ENCODE measurements at places on chromosomes 5 and 9.
A peak's percentile ranks its signal among the peaks of the same experiment; 100 is the strongest.

DNA sequence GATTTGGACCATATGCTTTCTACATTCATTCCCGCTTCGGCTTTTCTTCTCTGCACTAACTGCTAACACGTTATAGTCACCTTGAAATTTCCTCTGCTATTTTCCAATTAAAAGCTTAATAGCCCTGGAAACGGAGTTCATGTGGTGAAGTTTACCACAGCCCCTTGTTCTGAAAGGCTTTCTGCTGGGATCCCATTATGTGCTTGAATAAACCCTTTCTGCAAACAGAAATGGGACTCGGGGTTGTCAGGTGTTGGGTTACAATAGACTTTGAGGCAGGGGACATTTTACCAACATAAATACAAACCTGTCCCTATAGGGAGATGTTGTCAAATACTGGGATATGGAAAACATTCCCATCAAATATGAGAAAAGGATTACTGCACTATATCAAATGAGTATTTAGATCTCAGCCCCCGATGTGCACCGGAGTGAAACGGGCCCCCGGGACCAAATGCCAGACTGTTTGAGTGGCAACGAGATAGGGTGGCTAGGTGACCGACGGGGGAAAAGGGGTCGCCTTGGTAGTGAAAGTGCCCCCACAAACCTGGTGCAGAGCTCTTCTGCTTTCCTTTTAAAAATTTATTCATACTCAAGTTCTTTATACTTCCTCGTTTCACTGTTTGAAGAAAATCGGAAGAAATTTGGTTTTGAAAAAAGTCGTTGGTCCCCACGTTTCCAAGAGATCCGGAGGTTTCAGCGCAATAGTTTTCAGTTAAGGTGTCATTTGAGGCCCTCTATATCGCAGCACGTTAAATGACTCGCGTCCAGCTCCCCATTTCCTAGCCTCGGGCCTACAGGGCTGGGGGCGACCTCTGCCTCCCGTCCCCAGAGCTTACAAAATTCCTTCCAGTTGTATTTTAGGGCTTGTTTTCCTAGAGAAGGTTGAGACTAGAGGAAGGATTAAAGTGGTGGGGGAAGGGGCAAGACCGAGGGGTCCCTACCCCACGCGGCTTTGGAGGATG lies 2.1 kb upstream of the DMRT3 start:
- DNase-seq = no peak

- no peak for DNase-seq
These were observed 123.3 kb downstream of the PHF2 start for GRCh38 chr9:93699650-93700049.

- no peak for DNase-seq
These were observed 29.4 kb downstream of the GSN start for GRCh38 chr9:121297389-121297788.

DNA sequence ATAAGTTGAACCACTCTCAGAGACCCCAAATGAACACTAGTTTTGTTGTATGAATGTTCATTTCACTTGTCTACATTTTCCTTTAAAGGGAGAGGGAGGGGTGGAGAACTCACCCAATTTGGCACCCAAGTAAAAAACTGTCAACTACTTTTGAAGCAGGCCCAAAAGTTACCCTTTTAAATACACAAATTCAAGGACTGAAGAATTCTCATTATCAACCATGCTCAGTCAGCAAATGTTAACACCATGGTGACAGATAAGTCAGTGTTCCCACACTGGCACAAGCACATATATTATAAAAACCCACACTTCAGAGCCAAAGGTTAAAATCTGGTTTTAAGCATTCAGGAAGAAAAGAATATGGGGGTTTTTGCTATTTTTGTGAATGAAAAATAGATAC lies 31.6 kb downstream of the CSNK1A1 start:
- no peak for DNase-seq

- no peak for DNase-seq
These were observed 53.7 kb downstream of the IPO11 start for GRCh38 chr5:62465985-62466925.

DNA sequence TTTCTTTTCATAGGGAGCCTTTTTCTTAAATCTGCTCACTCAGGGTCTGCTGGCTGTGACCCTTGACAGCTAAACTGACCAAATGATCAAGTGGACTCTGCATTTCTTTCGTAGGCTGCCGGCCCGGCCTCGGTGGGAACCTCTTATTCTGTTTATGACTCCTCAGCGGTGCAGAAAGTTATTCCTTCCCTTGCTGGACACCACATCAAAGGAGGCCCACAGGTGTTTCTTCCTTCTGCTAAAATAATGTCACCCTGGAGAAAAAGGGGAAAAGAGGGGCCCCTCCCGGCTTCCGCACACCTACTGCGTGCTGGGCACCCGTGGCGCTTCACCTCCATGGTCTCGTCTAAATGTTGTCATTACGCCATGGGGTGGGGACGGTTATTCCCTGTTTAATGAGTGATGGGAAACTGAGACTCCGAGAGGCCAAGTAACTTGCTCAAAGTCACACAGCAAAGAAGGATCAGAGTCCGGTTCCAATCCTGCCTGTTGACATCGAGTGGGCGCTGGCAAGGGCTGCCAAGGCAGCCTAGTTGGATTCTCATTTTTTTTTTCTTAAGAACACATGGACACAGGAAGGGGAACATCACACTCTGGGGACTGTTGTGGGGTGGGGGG lies 72.3 kb downstream of the CFAP77 start:
- no peak for DNase-seq

GRCh38 chr9:130191749-130192120 lies 19.5 kb downstream of the NCS1 start:
- DNase-seq = no peak

- no peak for DNase-seq
These were observed 69.3 kb downstream of the AMBP start for GRCh38 chr9:114008667-114009410.

DNA sequence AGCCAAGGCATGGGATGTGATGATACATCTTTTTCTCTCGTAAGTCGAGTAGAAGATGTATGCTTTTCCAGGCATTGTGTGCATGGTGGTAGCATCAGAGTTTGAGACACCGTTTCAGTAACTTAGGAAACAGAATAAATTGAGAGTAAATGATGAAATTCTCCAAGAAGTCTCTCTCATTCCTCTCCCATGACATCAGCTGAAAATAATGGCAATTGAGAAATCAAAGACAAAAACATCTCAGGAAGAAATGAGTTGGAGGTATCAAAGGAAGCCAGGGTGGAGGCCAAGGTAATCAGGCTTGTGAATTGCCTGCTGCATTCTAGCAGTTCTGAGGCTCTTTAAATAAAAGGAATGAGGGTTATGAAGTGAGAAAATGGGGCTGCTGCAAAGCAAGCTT lies 53.9 kb downstream of the SGCD start:
- no peak for DNase-seq

GRCh38 chr9:18343784-18344183 lies 130.2 kb upstream of the ADAMTSL1 start:
- DNase-seq = no peak

- DNase-seq = no peak
These were observed 209.3 kb downstream of the DAB2IP start for GRCh38 chr9:121860744-121861143.

DNA sequence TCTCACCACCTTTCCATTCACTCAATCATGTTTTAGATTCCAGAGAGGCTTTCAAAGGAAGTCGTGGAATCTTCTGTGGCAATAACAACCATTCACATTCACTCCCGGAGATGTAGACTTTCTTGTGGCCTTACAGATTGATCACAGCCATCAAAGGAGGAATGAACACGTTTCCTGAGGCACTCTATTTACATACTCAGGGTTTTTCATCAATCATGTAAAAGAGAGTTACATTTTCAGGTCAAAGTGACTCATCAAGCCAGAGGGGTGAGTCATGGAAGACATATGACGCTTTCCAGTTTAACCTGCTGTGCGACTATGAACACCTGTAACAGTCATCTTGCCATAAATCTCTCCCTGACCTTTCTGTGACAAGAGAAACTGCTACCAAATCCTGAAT lies 39.3 kb upstream of the RAD23B start:
- peak; percentile 74 for DNase-seq

- peak; percentile 76 for DNase-seq
These were observed 17.7 kb upstream of the IL6ST start for GRCh38 chr5:56012281-56012963.

- DNase-seq = no peak
These were observed 82.6 kb upstream of the FST start for GRCh38 chr5:53397845-53398244.

DNA sequence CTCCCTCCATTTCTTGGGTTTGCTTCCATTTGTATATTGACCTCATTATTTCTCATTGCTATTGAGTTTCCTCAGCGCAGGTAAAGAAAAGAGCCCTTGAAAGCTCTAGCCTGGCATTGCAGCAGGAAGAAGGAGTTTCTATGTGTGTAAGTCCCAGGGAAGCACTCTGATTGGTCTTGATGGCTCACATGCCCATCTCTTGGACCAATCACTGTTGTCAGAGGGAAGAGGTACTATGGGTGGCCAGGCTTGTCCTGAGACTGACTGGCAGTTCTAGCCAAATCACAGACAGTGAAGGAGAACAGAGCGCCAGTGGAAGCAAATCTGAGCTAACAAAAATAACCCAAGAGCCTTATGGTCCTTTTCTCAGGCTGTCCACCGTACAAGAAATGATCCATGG lies 219.0 kb downstream of the PAX5 start:
- no peak for DNase-seq

GRCh38 chr9:99103901-99104458 lies 933 bp upstream of the TGFBR1 start:
- no peak for DNase-seq
